ENCODE measurements at places on chromosomes 5 and 9.

- DNase-seq = no peak
Measured at GRCh38 chr5:28082610-28083009, 1044.2 kb upstream of the CDH9 start.

- DNase-seq = no peak
Measured at GRCh38 chr9:126915846-126916543, 1.4 kb downstream of the RALGPS1 start.

- no peak for DNase-seq
Measured at GRCh38 chr5:66841264-66841663, 245.1 kb downstream of the MAST4 start.

DNA sequence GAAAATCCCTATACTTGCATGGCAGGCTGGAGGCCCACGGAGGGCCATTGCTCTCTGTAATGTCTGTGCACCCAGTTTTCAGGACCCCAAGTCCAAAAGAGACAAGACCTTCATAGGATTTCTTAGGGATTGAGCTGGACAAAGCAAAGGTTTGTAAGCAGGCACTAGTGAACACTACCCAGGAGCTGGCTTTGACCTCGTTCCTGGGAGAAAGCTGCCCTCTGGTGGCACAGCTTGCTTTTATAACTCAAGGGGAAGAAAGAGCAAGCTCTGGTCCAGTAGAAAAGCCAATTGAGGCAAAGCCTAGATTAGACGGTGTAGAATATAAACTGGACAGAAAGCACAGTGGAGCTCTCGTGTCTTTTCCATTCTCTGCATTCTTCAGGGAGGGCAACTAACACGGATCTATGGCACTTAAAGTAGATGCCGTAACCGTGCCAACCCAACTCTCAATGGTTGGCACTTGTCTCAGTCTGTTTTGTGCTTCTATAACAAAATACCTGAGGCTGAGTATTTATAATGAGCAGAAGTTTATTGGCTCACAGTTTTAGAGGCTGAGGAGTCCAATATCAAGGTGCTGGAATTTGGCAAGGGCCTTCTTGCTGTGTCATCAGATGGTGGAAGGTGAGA is 7.9 kb downstream of the GABRP start:
- no peak for DNase-seq

GRCh38 chr9:76571743-76572146 is 112.8 kb downstream of the GCNT1 start:
- no peak for DNase-seq

GRCh38 chr9:73152953-73153352 is 1.3 kb downstream of the ANXA1 start:
- no peak for DNase-seq

- no peak for DNase-seq
Measured at GRCh38 chr9:33185858-33186257, 18.7 kb upstream of the B4GALT1 start.

- DNase-seq = peak; percentile 75
Measured at GRCh38 chr5:81825237-81825636, 74.3 kb upstream of the SSBP2 start.

GRCh38 chr5:9452181-9452580 is 93.7 kb downstream of the SEMA5A start:
- DNase-seq = no peak

DNA sequence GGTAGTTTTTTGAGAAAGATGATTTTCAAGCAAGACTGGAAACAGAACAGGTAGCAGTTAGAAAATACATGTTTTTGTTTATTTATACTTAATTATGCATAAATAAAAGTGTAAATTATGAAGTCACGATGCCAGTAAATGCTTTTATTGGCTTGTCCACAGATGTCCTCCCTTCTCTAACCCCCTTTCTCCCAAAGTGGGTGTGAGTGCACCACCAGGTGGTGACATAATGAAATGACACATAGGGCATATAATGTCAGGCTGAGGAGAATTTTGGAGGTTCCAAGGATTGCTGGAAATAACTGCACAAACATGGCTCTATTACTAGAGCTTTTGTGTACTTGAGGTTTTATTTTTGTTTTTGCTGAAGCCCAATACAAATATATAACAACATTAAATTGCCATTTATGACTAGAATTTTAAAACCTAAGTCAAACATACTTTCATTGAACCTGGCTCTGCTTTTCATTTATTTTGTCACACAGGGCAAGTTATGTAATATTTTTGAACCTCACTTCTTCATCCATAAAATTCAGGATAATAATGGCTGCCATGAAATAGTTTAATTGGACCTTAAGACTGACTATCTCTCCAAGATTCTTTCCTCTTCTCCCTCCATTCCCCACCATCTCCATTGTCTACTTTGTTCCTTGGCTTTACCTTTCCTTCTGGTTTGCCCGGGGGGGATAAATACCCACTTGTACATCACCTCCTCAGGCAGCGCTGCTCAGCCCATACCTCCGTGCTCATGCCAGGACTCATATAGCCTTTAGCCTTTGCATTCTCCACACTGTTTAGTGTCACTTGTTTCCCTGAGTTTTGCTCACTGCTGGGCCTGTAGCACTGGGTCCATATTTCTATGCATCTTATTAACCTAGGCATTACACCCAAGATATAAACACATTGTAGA is 168.8 kb downstream of the PDE4D start:
- DNase-seq = no peak

DNA sequence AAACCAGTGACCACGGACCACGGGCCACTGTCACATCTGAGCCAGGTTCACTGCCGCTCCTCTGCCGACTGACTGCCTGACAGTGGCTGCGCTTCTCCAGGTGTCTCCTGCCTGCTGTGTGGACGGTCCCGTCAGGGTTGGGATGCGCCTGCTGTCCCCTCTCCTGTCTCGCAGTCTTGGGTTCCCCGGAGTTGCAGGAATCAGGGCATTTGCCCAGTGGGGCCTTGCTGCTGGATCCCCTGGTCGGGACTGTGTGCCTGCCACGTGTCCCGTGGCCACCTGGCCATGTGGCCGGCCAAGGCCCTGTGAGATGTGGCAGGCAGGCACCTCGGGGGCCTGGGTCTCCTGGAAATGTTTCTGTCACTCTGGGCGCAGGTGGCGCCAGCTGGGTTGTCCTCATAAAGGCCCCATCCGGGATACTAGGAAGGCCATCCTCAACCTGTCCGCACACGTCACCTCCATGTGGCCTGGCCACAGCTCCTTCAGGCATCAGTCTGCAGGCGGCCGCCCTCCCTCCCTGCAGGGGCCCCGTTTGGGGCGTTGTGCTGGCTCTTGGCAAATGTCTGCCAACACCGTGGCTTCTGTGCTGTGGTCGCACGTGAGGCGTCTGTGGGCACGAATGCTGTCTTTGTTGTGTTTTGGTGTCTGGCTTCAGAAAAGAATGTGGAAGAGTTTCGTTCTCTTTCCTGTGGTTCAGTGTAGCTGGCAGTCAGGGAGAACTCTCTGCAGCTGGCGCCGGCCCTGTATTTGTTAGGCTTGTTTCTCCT is 6.4 kb upstream of the TOR4A start:
- DNase-seq = peak; percentile 56

All from RWPE2 (cell line).